ENCODE measurements at places on chromosomes 6 and 20.

GRCh38 chr6:107504270-107505026 is 14.5 kb downstream of the SOBP start:
- DNase-seq = no peak

DNA sequence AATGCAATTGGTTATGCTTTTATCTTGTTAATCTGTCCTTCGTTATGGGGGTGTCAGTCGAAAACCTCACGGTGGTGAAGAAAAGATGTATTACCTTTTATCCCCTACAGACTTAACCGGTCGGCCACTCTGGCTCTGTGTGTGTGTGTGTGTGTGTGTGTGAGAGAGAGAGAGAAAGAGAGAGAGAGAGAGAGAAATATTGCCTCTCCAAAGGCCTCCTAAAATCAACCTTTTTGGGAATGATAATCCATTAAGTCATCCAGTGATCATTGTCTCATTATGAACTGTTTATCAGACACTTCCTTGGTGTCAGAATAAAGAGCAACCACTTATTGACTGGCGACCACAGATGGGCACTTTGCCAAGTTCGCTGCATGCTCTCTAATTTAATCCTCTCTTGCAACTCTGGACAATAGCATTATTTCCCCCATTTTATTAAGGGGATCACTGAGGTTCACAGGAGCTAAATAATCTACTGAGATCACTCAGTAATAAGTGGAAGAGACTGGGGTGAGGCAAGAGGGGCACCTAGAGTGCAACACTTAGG is 30.7 kb downstream of the SLC35D3 start:
- DNase-seq = no peak

GRCh38 chr6:118697554-118697953 is 46.2 kb upstream of the CEP85L start:
- no peak for DNase-seq

DNA sequence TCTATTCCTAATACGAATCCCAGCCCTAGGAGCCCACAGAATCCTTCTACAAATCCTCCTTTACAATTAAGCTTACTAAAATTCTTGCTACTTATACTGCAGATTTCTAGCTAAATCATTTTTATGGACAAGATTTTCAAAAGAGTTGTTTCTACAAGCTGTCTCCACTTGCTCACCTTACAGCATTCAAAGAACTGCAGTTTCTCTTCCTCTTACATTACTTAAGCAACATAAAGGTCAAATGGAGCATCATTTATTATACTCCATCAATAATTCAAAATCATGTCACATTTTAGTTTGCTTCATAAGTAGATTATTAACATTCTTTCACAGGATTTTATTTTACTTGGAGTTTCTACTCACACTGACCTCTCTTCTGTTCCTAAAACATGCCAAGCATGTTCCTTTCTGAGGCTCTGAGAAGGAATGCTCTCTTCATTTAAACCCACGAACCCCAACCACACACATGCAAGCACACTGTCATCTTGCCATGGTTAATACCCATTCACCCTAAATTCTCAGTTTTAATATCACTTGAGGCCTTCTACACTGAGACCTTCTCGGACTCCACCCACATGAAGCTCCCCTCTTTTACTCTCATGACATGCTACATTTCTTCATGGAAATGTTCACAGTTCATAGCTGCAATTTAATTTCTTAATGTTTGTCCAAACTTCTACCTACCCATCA is 388.2 kb downstream of the TBC1D32 start:
- no peak for DNase-seq

DNA sequence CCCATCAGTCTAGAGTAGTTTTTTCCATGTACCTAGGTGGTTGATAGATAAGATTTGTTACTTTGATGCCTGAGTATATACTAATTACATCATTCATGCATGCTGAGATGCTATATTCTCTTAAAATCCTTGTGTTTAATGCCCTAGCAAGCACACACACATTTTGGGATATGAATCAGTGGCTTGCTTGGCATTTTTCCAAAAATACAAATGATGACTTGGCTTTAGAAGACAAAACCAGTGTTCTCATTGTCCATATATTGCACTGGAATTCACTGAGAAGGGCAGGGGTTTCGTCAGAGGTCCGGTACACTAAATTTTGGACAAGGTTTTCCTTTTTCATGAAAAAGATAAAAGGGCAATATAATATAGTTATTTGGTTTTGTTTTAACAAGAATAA is 24.9 kb downstream of the GTPBP2 start:
- DNase-seq = no peak

GRCh38 chr6:116461932-116462885 is 1.0 kb downstream of the CALHM6 start:
- peak; percentile 68 for DNase-seq

GRCh38 chr20:6651016-6651415 is 116.5 kb upstream of the BMP2 start:
- DNase-seq = no peak

DNA sequence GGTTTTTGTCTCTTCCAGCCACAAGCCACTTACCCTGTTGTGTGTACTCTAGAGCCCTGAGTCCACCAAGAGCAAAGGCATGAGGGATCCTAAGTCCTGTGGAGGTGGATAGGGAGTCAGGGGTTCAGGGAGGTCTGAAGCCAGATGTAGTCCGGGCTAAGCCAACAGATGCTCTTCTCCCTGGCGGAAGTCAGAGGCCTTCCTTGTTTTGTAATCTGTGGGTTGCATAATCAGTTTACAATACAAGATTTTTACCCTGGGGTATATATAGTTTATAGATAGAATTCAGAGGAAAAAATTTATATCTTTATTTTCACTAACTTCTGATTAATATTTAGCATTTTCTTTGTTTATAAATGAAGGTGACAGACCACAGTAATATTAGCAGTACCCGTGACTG is 9.2 kb downstream of the LAMP5 start:
- no peak for DNase-seq

DNA sequence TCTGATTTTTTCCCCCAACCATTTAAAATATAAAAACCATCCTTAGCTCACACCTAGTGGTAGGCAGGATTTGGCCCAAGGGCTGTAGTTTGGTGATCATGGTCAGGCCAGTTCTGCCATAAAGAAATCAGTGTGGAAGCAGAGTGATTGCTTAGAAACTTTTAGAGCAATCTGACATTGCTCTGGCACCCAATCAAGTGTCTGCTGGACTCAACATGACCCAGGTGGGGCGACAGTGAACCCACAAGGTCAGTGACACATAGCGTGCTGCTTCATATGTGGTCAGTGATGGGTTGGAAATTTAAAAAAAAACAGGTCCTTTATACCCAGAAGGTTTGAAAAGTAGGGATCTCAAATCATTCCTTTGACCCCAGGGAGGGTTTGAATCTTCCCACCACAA is 107.9 kb downstream of the BANF2 start:
- no peak for DNase-seq

DNA sequence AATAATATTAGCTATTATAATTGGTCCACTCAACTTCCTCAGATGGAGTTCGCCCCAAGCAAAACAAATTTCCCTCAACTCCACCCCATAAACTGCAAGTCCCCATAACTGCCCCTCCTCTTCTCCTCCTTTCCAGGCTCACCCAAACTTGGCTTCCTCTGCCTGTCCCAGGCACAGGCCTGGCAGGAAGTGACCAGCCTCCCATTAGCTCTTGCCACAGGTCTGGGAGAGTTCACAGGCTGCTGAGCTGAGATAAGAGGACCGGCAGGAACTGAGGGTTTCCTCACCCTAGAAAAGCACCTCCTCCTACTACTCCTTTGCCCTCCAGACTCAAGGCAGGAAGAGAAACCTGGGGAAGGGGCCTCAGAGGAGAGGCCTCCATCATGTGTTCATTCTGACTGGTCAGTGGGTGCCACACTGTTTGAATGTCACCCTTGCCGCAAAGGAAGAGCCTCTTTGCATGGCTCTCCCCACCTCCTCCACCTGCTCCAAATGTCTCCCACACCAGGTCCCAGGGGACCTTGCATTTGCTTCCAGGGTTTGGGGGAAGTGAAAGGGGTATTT is 24.5 kb upstream of the SMIM29 start:
- DNase-seq = no peak

GRCh38 chr6:139764498-139764986 is 390.1 kb upstream of the CITED2 start:
- DNase-seq = no peak

DNA sequence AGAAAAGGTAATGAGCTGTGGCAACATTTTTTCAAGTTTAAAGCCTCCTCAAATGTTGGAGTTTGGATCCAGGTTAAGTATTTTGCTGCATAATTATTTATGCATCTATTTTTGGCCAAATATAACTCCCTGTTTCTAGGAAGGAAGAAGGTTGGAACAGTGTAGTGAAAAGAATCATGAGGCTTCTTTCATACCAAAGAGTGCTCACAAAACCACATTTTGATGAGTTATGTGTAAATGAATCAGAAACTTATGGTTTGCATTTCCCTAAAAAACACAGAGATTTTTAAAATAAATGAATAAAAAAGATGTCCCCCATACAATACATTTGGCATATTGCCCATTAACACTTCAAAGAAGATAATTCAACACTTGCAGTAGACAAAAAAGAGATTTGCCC is 246.9 kb upstream of the PRDM1 start:
- DNase-seq = no peak

DNA sequence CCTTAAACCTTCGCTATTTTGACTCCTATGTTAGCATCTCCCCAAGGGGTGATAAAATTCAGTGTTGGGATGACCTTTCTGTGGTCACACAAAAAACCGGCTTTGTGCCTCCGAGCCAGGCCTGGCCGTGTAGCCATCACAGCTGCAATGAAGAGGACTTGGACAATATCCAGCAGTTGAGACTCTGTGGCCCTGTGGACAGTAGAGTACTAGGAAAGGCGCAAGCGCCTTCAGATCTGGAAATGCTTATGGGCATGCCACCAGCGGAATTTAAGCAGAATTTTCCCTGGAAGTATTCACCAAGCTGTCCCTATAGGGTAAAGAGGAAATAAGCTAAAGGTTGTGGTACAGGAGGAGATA is 63.3 kb upstream of the SLC2A12 start:
- no peak for DNase-seq

DNA sequence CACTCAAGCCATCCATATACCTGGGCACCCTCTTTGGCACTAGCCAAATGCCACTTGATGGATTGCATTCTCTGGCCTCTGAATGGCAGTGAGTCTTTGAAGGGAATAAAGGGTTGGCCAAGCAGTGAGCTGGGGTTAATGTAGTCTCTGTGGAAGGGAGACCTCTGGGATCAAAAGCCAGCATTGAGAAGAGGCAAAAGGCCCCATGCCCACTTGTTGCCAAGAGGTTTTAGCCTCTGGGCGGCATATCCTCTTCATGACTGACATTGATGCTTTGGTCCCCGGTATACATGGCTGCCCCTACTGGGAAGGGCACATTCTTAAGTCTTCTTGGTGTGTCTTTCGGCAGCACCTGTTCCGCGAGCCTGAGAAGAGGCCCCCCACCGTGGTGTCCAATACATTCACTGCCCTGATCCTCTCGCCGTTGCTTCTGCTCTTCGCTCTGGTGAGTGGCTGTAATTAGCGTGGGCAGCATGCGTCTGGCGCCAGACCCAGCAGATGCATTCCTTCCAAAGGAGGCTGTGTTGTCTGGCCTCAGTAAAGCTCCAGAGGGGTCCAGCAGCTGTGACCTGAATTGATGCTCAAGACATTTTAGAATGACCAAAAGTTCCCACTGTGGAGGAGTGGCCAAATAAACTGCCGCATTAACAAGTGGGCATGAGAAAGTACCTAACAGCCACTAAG is 29.5 kb downstream of the GHRH start:
- no peak for DNase-seq

- DNase-seq = no peak
These were observed 209.8 kb downstream of the SOD2 start for GRCh38 chr6:159483259-159483658.

DNA sequence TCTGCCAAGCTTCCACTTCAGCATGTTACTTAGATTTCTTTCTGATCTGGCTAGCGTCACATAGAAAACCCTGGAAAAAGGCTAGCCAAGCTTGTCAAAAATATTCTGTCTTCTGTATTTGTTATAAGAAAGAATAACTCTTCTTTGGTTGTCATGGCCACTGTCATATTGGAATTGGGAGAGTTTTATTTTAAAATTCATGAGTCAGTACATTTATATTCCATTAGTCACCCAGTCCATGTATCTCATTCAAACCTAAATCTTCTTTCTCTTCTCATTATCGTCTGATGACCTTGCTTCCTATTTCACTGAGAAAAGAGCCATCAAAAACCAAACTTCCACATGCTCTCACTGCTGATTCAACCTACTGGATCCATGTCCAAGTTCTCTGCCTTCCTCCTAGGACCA is 65.7 kb downstream of the EPM2A start:
- DNase-seq = no peak

DNA sequence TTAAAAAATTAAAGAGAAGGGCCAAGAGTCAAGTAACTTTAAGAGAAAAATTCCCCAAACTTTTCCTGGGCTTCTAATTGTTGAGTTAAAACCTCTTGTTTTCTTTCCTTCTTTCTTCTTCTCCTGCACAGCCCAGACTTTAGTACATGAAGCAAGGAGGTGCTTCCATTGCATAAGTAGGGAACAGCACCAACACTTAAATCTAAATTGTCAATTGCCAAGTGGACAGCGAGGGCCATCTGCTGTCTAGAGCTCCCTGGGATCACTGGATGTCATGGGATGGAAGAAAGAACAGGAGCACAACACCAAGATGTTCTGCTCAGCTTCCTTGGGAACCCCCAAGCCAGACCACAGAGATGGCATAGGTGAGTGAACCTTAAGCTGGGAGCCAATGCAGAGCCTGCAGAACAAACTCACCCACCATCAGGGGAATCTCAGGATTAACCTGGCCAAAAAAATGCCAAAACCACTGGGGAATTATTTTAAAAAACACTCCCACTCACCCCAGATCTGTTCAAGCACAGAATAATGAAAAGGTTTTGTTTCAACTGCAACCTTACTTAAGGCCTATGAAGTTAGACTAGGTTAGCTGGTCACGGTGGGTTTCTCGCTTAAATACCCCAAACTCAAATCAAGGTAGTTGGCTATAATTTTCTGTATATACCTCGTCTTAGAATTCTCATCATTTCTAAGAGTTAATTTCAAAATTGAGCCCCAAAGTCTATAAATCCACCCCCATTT is 67.8 kb downstream of the TNFRSF21 start:
- no peak for DNase-seq

DNA sequence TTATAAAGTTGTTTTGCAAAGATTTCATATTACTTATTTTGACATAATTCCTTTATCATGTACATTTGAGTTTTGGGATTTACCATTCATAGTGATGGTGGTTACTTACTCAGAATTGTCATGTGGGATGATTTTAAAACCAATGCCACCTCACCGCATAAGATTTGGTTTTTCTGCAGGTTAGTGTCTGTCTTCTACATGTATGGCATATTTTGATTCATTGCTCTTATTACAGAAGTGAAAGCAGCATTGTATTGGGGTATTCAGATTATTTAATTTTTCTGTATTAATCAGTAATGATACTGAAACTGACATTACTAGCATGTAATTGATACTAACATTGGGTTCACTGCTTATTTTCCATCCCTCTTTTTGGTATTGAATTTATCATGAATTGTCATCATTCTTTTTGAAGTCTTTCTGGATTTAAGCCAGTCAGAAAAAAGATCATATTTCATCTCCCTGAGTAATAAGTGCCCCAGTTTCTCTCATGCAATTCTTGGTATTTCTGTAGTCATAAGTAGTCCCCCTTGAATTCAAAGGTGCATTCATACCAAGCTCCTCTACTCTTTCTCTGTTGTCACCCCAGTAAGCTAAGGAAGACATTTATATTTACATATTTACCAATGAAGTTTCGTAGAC is 176.6 kb downstream of the BCKDHB start:
- DNase-seq = no peak

Data from GM18507 (cell line).